ENCODE measurements at places on chromosomes 4 and X. TPM values are rescaled to one million over a fixed set of nuclear protein-coding genes. Genes with fewer than 3 reads are reported as not detected.

Gene WAS
- polyA plus RNA-seq = 4.0 TPM

Gene CPZ
- polyA plus RNA-seq = 20.5 TPM

Gene ACE2
- 51.7 TPM for polyA plus RNA-seq

Gene SH3D19
- 31.4 TPM for polyA plus RNA-seq

Gene TSPYL2
- polyA plus RNA-seq = 31.2 TPM

Gene ING2
- 25.4 TPM for polyA plus RNA-seq

Gene SPACA5
- polyA plus RNA-seq = not detected

Gene EVC2
- polyA plus RNA-seq = 8.8 TPM

Gene PNMA6A
- 13.1 TPM for polyA plus RNA-seq

Gene CT45A2
- not detected for polyA plus RNA-seq

Gene TAF7L
- 0.31 TPM for polyA plus RNA-seq

Gene VCX3B
- polyA plus RNA-seq = 0.90 TPM

Gene CTAG2
- not detected for polyA plus RNA-seq

Gene RHOXF1
- polyA plus RNA-seq = 0.19 TPM

Gene IL13RA1
- 46.3 TPM for polyA plus RNA-seq

Gene SSX3
- polyA plus RNA-seq = not detected

Gene CYP4V2
- polyA plus RNA-seq = 24.4 TPM

Gene CC2D2A
- polyA plus RNA-seq = 48.1 TPM

Gene TLR8
- 0.31 TPM for polyA plus RNA-seq

Gene SERPINA7
- polyA plus RNA-seq = 0.28 TPM

Gene CHRNA9
- 1.8 TPM for polyA plus RNA-seq

Gene GAGE1
- not detected for polyA plus RNA-seq

Gene RPS6KA6
- polyA plus RNA-seq = 18.9 TPM

Gene USP9X
- 61.8 TPM for polyA plus RNA-seq

Gene BEX5
- polyA plus RNA-seq = 9.5 TPM

Gene HTRA3
- polyA plus RNA-seq = 15.4 TPM

Gene ANK2
- polyA plus RNA-seq = 65.4 TPM

Gene DTHD1
- polyA plus RNA-seq = not detected

Gene LEF1
- polyA plus RNA-seq = 66.7 TPM

Gene C4orf54
- polyA plus RNA-seq = 1.1 TPM

Gene GDPD2
- polyA plus RNA-seq = 1.4 TPM

Gene NKX3-2
- not detected for polyA plus RNA-seq

Gene C4orf51
- polyA plus RNA-seq = not detected

Gene NHSL2
- 8.6 TPM for polyA plus RNA-seq

Gene ZNF41
- 11.2 TPM for polyA plus RNA-seq

Gene GLRB
- polyA plus RNA-seq = 11.8 TPM

Gene CT45A5
- not detected for polyA plus RNA-seq

Gene GPC3
- 934 TPM for polyA plus RNA-seq

Gene GYPB
- 2.1 TPM for polyA plus RNA-seq

Gene C4orf50
- polyA plus RNA-seq = not detected

Gene HTATSF1
- 116 TPM for polyA plus RNA-seq

Gene FAM47E
- polyA plus RNA-seq = 6.6 TPM

Gene SSX2
- polyA plus RNA-seq = not detected

Gene ANOS1
- 8.3 TPM for polyA plus RNA-seq

Gene GPR119
- polyA plus RNA-seq = not detected

Gene CLDN24
- not detected for polyA plus RNA-seq

Gene IL2RG
- polyA plus RNA-seq = 0.35 TPM

Gene EDA
- polyA plus RNA-seq = 5.5 TPM

Gene DMP1
- 0.06 TPM for polyA plus RNA-seq

Gene PDLIM5
- polyA plus RNA-seq = 63.6 TPM

Gene RBM46
- polyA plus RNA-seq = 0.06 TPM

Gene SH3RF1
- polyA plus RNA-seq = 32.2 TPM

Gene BTC
- 5.7 TPM for polyA plus RNA-seq

Gene PDZD4
- 12.0 TPM for polyA plus RNA-seq

Gene PDE5A
- 36.6 TPM for polyA plus RNA-seq
